ENCODE measurements at places on chromosomes 11 and 22.
A peak's percentile ranks its signal among the peaks of the same experiment; 100 is the strongest.

GRCh38 chr11:6817694-6818093 is 18.2 kb upstream of the OR6A2 start:
- DNase-seq, result peak; percentile 9

GRCh38 chr11:125443767-125444311 is 52.2 kb downstream of the FEZ1 start:
- no peak for DNase-seq

- DNase-seq, result peak; percentile 26
Measured at GRCh38 chr11:9953994-9954626, 290.2 kb downstream of the SWAP70 start.

GRCh38 chr11:75163921-75164849 is 13.3 kb downstream of the SLCO2B1 start:
- DNase-seq, result no peak

DNA sequence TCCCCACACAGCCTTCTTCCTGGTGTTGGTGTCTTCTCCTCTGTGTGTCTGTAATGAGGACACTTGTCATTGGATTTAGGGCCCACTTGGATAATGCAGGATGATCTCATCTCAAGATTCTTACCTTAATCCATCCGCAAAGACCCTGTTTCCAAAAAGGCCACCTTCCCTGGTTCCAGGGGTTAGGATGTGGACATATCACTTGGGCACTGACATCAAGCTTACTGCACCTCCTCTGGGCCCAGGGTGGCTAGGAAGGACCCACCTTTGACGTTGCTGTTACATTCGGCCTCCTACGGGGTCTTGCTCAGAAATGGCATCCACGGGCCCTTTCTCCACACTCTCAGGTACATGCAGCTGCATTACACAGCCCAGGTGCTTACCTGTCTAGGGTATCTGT is 535.9 kb downstream of the BRD1 start:
- no peak for DNase-seq

DNA sequence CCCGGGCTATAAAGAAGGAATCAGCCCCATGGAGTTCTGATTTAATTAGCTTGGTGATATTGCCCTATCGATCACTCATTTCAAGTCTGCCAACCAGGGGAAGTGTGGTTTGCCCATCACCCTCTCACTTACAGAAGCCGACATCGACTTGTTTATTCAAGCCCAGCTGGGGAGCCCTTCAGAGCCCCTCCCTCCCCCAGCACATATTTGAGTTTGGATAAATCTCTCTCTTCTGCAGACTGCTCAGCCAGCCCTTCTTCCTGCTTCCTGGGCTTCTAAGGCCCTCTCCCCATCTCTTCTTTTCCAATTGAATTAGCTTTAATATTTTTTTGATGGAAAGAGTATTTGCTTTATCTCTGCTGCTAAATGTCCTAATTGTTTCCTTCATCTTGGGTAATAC is 299.0 kb downstream of the MIAT start:
- DNase-seq, result no peak

GRCh38 chr11:105878510-105878909 is 143.5 kb downstream of the MSANTD4 start:
- no peak for DNase-seq

DNA sequence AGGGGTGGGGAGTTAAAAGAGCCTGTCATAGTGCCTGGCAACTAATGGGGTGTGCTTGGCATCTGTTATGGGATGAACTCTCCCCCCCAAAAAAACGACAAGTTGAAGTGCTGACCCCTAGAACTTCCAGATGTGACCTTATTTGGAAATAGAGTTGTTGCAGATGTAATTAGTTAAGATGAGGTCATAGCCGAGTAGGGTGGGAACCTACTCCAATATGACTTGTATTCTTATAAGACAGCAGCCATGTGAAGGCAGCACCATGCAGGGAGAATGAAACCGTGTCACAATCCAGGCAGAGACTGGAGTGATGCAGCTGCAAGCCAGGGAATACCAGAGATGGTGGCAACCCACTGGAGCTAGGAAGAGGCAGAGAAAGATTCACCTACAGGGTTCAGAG is 394.5 kb downstream of the TENM4 start:
- peak; percentile 19 for DNase-seq

- no peak for DNase-seq
Measured at GRCh38 chr22:37449331-37450001, 22.2 kb upstream of the ELFN2 start.

GRCh38 chr22:44086271-44087088 is 62.4 kb downstream of the PARVB start:
- no peak for DNase-seq

GRCh38 chr11:16027621-16028020 is 328.7 kb downstream of the SOX6 start:
- DNase-seq, result no peak

GRCh38 chr11:77035580-77035979 is 1.4 kb downstream of the B3GNT6 start:
- DNase-seq, result no peak

DNA sequence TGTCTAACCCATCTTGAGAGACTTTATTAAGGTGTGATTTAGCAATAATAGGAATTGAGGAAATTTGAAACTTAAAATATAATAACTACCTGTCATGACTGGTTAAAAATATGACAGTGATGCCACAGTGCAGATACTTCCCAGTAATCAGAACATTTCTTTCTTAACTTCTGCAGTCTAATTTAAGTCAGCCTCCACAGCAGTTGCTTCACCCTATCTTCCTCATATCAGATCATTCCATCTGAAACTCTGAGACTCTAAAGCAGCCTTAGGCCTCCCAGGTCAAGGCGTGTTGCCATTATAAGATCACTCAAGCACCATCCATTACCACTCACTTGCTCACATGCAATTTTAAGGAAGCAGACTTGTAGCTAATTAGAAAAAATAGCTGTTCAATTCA is 302.2 kb downstream of the AASDHPPT start:
- no peak for DNase-seq

DNA sequence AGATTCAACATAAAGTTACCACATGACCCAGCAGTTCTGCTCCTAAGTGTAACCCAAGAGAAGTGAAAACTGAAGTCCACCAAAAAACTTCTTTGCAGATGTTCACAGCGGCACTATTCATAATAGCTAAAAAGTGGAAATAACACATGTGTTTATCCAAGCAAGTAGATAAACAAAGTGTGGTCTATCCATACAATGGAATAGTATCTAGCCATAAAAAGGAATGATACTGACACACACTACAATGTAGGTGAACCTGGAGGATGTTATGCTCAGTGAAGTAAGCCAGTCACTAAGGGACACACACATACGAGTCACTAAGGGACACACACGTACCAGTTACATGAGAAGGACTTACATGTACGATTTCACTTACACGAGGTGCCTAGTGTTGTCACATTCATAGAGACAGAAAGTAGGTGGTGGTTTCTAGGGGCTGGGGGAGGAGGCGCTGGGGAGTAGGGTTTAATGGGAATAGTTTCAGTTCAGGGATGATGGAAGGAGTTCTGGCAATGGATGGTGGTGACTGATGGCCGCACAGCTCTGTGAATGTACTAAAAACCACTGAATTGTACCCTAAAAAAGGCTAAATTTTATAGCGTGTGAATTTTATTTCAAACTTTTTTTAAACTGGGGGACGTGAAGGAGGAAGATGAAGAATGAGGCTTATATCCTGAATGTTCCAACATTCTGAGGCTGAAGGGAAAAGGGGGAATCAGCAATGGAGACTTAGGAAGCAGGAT is 27.2 kb upstream of the COMT start:
- DNase-seq, result no peak

DNA sequence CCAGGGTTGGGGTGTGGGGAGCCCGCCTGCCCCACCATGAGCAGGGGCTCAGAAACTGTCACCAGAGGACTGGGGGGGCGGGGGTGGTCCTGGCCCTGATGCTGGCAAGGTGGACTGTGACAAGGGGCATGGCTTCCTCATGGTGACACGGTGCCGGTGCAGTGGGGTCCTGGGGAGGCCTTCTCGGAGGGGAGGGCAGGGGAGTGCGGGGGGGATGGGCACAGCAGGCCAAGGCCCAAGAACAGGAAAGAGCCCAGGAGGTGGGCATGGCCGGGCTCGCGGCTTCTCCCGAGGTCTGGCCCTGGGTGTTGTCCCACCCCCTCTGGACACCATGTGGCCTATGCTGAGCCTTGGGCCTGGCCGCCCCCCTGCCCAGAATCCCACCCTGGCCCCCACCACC is 47.2 kb downstream of the MOB2 start:
- no peak for DNase-seq

DNA sequence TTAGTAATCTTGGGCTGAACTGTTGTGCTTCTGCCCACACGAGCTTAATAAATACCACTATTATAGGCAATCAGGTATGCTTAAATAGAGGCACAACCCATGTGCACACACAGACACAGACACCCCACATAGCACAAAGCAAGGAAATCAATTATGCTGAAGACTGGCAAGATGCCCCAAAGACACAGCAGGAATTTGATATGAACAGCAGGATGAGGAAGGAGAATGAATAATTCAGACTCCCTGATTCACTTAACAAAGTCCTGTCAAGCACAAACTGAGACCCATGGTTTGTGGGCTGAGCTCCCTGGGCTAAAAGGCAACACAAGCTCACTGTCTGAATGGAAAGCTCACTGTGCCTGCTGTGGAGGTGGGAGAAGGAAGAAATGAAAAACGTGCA is 42.5 kb downstream of the RBFOX2 start:
- DNase-seq, result peak; percentile 55

DNA sequence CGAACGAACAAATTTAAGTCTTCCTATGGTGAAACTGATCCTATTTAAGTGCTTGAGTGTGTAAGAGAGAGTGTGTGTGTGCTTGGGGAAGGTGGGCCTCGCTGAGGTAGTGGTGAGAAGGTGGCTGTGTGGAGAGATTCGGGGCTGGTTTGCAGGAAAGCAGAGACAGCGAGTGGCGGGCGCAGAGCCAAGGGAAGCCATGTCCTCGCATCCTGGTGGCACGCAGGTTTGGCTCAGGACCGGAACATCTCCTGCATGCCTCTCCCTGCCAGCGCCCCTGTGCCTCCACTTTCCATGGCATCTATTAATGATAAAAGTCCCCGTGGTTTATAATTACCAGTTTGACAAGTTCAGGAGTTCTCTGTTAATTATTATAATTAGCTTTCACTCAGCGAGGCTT is 383.1 kb upstream of the CADM1 start:
- DNase-seq, result no peak

GRCh38 chr22:24230911-24231656 is 13.8 kb downstream of the GGT5 start:
- no peak for DNase-seq
